ENCODE measurements at places on chromosomes 2 and 18. TPM values are rescaled to one million over a fixed set of nuclear protein-coding genes. Genes with fewer than 3 reads are reported as not detected.

Gene LIMS2
- 27.0 TPM for polyA plus RNA-seq

Gene RUFY4
- not detected for polyA plus RNA-seq

Gene HMSD
- polyA plus RNA-seq = not detected

Gene WDR54
- polyA plus RNA-seq = 68.2 TPM

Gene ALPI
- polyA plus RNA-seq = not detected

Gene MOCOS
- polyA plus RNA-seq = not detected

Gene RFTN2
- polyA plus RNA-seq = 0.12 TPM

- no peak for DNase-seq
Observed at GRCh38 chr2:233794128-233794658, 16.1 kb downstream of the MROH2A start.

DNA sequence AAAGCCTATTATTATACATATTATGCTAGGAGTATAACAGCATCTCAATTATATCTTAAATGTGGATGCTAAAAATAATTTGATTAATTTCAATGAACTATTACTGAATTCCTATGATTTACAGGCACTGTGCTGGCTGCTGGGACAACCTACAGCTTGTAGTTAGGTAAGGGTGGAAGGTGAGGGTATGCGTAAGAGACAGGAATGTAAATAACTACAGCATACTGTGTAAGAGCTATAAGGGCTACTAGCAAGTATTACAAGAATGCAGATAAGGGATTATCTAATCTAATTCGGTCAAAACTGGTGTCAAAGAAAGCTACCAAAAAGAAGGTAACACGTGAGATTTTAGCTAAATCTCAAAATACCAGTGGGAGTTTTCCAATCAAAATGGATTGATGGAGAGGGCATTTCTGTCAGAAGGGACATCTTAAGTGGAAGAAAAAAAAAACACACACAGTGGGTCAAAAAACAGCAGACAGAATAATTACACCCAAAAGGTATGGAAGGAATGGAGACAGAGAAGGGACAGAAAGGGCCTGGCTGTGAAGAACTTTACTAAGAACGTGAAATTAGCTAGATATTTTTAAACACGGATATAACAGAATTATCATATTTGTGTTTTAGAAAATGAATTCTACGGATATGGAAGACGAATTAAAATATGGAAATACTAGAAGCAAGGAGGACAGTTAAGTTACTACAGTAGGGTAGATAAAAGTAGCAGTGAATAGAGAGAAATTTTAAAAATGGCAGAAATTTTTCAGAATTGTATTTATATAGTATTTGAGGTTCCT, 47.1 kb downstream of the STRN start:
- no peak for DNase-seq

DNA sequence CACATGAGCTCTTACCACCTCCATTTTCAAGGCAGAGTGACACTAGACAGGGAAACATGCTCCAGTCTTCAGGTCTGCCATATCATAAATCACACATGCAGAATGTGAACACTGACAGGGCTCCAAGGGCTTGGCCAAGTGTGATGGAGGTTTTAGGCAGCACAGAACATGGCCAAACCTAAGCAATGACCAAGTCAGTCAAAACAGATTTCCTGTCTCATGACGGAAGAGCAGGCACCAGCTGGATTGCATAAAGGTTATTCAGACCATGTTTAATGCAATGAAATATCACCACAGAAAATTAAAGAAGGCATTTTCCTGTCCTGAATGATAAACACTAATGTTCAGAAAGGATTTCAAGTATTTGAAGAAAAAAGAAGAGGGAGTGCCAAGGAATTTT, 72.5 kb downstream of the SUMO1 start:
- no peak for DNase-seq

- DNase-seq = no peak
Observed at GRCh38 chr18:10928772-10929373, 220.5 kb downstream of the PIEZO2 start.

DNA sequence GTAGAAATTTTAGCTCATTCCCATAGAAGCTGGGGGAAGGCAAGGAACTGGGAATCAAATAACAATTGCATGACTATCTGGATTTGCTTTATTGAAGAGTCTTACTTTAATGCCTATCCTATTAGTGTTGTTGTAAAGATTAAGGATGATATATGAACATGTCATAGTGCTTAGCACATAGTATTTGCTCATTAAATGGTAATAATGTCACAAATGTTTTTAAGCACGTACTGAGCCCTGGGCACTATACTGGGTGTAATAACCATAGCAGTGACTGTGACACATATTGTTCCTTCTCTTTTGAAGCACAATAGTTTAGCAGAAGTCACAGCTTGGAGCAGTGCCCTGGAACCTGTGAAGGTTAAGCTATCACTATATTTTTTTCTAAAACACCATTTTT, 47.2 kb upstream of the DTNB start:
- no peak for DNase-seq

DNA sequence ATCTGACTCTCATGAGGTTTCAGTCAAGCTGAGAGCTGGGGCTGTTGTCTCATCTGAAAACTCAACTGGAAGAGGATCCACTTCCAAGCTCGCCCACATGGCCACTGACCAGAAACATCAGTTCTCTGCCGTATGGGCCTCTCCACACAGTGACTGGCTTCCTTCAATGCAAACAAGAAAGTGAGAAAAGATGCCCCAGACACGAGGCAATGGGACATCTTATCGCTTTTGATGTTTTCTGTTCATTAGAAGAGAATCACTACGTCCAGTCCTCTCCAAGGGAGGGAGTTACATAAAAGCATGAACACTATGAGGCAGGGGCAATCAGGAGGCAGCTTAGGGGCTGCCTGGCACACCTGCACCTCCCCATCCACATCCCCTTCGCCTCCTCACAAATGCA, 307.1 kb upstream of the EPAS1 start:
- DNase-seq = no peak

DNA sequence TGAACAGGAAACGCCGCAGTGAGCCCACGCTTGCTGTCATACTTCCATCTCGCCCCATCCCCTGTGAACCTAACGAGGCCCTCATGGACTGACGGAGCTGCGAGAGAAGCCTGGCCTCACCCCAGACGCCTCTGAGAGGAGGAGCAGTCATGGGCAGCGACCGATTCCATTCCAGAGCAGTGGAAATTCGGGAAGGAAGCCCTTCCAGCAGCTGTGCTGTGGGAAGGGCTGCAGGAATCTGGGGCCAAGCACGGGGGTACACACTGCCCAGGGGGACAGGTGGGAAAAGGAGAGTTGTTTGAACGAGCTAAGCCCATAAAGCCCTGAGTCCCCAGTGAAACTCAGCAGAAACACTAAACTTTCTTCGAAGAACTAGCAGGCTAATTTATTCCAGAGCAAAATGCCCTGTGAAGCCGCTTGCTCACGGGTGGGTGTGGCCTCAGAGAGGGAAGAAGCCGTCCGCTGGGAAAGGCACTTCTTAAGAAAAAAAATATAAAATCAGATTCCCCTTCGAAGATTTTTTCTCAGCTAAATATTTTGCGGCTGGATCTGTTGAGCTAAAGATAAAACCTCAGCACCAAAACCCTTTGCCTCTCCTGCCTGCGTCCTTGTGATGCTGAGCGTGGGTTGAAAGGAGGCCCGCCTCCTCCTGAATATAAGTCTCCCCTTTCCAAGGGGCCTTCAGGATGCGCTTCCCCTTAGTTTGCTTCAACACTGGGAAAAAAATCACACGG, 38.2 kb downstream of the ANKMY1 start:
- DNase-seq = no peak

GRCh38 chr2:74696829-74697228, 42.8 kb downstream of the SEMA4F start:
- DNase-seq = no peak

DNA sequence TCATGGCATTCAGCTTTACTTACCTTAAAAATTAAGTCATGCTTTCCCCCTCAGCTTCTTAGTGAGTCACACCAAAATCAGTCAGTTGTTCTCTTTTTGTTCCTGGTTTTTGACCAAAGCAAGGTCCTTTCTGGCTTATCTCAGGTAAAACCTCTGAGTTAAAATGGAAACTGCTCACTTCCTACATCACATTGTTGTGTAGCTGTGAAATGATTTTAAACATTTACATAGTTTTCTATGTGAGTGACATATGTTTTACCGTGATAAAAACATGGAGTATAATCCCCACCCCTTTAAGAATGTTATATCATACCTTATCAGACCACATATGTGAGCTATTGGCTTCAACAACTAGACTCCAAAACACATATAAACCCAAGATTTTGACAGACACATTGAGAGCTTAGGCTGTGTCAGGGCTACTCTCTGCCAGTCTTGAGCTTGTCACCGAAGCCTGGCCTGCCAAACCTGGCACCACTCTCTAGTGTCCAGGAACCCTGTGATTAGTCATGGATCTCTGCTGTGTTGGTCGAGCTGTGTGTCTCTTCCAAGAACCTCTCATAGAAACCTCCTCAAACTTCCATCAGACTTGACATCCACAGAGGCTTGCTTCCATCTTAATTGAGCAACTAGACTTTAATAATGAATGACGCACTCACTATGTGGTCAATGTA, 294.5 kb upstream of the FBXO11 start:
- no peak for DNase-seq

All from naive thymus-derived CD4-positive, alpha-beta T cell (primary cell).